ENCODE measurements at places on chromosomes 4 and X. TPM values are rescaled to one million over a fixed set of nuclear protein-coding genes. Genes with fewer than 3 reads are reported as not detected.

UGT8 gene
- total RNA-seq, result 6.5 TPM

DNA sequence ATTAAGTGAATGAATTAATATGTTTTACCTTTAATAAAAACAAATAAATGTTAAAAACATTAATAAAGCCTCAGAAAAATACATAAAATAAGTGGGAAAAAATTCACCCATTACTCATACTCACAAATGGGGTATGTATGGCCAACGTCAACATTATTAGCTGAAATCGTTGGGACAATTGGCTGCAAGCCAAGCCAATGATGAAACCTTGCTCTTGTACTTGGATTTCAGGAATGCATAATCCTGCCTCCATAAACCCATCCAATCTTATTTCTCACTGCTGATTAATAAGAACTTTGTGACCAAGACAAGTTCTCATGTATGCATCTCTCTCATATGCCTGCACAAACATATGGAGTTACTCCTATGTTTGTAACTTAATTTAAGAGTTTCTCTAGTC, 35.3 kb upstream of the ADAMTS3 start:
- H3K36me3 ChIP-seq, result no peaks in the 10 kb centered on the region
- H3K27me3 ChIP-seq, result no peaks in the 10 kb centered on the region
- H3K4me1 ChIP-seq, result no peaks in the 10 kb centered on the region

DNA sequence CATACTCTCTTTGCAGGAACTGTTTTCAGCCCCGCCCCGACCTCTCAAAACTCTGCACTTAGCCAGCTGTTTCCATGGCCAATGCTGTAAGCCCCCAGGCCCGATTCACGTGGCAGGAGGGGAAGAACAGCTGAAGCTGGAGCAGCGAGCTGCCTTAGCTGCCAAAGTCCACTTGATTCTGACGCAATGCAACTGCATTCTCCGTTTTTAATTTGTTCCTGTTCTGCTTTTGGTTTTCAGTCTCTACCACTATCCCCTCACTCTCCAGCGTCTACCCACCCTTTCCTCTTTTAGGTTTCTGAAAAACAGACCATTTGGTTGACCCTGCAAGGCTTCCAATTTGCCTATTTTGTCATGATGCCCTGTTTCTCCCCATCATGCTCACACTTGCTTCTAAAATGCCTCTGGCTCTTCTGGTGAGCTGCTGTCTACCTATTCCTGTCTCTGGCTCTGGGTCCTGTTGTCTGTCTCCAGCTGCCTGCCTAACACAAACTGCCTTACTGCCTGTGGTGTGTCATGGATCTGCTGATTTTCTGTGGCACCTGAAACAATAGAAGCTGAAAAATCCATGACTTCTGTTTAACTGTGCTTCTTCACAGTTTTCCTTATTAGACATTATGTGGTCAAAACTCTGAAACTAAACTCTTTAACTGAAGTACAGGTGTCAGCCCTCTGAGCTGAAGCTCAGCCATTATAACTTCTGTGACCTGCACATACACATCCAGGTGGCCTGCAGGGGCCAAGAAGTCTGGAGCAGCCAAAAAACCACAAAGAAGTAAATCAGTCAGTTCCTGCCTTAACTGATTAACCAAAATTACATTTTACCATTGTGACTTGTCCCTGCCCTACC, 160.5 kb upstream of the AGTR2 start:
- no peak overlapping the region for H3K27ac ChIP-seq
- H3K36me3 ChIP-seq, result no peaks in the 10 kb centered on the region
- no peaks in the 10 kb centered on the region for H3K4me1 ChIP-seq
- no peak overlapping the region for H3K4me3 ChIP-seq
- peak; percentile 56 for DNase-seq
- no peaks in the 10 kb centered on the region for H3K27me3 ChIP-seq

DNA sequence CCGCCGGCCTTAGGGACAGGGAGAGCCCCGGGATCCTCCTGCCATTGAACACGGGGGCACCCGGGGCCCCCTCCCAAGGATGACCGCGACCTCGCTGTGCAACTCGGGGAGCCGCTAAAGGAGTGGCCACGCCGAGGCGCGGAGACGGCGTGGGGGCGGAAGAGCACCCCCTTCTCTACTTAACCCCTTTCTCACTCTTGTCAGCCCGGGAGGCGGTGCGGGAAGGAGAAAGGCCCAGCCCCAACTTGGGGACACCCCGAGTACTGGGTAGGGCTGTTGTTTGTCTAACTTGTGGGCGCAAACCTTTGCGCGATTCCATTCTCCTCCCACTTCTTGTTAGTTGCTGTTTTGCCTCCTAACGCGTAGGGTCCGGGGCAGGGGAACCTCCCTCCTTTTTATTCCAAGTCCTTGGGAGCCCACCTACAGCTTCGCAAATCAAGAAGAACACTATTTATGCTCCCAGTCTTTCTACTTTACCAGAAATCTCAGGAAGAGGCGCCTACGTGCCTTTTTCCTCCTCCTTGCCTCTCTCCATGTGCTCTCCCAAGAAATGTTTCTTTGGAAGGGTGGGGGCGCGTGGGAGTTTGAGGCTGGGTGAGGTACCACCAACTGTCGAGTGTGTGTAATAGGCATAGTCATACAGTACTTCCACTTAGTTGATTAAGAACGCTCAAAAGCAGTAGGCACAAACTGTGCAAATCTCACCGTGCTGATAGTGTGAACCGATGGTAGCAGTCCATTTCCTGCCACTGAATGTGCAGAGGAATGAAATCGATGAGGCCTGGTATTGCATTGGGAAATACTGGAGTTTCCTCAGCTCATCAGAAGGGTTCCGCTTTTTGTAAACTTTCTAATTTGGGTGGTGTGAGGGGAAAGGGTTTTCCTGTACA, 813 bp downstream of the DIAPH2 start:
- H3K4me3 ChIP-seq, result peak overlapping the region; percentile 68
- no peaks in the 10 kb centered on the region for H3K27me3 ChIP-seq
- no peaks in the 10 kb centered on the region for H3K4me1 ChIP-seq
- DNase-seq, result peak; percentile 86

GRCh38 chrX:959595-959994, 252.9 kb downstream of the CRLF2 start:
- H3K27ac ChIP-seq, result no peak overlapping the region
- H3K36me3 ChIP-seq, result no peaks in the 10 kb centered on the region
- no peaks in the 10 kb centered on the region for H3K4me1 ChIP-seq
- no peak overlapping the region for H3K4me3 ChIP-seq
- H3K27me3 ChIP-seq, result no peaks in the 10 kb centered on the region

DNA sequence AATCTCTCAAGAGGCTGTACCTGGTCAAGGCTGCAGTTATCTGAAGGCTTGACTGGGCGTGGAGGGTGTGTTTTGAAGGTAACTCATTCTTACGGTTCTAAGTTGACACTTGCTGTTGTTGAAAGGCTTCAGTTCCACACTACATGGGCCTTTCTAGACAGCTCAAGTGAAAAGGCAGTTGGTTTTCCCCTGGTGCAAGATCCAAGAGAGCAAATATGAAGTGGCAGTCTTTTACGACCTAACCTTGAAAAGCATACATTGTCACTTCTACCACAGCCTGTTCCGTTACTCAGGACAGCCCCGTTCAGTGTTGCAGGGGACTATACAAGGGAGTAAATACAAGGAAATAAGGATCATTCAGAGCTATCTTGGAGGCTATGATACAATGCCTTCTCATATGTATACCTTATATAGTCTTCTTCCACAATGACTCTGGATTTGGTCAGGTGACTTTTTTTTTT, 46.2 kb downstream of the PDS5A start:
- H3K36me3 ChIP-seq, result no peaks in the 10 kb centered on the region
- DNase-seq, result no peak
- H3K27ac ChIP-seq, result peak overlapping the region; percentile 71
- no peak overlapping the region for H3K4me3 ChIP-seq
- peaks cover 70% of the 10 kb centered on the region for H3K4me1 ChIP-seq

DNA sequence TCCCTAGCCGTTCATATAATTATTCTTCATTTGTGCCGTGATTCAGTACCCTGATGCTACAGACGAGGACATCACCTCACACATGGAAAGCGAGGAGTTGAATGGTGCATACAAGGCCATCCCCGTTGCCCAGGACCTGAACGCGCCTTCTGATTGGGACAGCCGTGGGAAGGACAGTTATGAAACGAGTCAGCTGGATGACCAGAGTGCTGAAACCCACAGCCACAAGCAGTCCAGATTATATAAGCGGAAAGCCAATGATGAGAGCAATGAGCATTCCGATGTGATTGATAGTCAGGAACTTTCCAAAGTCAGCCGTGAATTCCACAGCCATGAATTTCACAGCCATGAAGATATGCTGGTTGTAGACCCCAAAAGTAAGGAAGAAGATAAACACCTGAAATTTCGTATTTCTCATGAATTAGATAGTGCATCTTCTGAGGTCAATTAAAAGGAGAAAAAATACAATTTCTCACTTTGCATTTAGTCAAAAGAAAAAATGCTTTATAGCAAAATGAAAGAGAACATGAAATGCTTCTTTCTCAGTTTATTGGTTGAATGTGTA, 7.0 kb downstream of the SPP1 start:
- H3K36me3 ChIP-seq, result no peaks in the 10 kb centered on the region
- H3K27ac ChIP-seq, result no peak overlapping the region
- peaks cover 5% of the 10 kb centered on the region for H3K27me3 ChIP-seq
- H3K4me1 ChIP-seq, result no peaks in the 10 kb centered on the region

DNA sequence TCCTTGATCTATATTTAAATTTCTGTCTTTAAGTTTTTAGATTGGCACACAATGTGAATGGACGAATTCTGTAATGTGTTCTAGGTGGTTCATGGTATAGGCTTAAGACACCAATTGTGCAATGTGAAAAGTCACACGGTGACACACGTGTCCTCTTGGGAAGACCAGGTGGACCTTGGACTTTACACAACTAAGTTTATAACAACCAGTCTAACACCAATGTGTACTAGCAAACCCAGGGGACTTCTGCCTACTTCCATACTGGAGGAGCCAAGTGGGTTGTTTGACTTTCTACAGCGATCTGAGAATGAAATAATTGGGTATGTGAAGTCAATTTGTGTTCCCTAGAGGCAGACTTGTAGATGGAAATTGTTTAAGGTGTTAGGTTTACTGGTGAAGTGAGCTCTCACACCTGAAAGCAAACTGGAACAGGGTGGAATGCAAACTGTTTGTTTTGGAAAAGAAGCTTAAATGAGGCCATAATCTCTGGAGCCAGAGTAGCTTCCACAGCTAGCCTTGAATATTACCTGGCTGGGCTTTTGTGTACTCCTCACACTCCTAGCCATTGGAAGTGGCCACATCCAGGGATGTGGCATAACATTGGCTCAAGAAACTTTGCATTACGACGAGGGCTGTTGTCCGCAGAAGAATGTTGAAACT, 45.9 kb upstream of the WDR1 start:
- no peak for DNase-seq
- no peaks in the 10 kb centered on the region for H3K36me3 ChIP-seq
- H3K27me3 ChIP-seq, result peaks cover 12% of the 10 kb centered on the region
- H3K4me1 ChIP-seq, result no peaks in the 10 kb centered on the region
- no peak overlapping the region for H3K4me3 ChIP-seq
- H3K27ac ChIP-seq, result no peak overlapping the region

DNA sequence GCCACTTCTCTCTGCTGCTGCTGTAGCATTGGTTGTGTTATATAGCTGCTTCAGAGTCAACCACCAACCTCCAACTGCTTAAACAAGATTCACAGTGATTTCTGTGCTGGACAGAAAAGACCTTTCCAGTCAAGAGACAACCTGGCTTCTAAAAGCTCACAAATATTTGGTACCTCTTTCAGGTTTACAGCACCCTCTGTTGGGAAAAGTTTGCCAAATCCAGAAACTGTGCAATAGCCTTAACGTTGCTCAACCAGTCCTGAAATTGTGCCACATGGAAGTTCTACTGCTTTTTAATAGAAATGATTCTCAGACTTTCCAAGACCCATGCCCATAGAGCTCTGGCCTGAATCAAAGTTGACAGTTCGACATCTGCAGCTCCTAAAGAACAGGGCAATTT, 842.1 kb upstream of the HTR2C start:
- no peak for DNase-seq
- H3K4me3 ChIP-seq, result no peak overlapping the region
- H3K4me1 ChIP-seq, result no peaks in the 10 kb centered on the region
- no peaks in the 10 kb centered on the region for H3K27me3 ChIP-seq
- H3K27ac ChIP-seq, result no peak overlapping the region

DNA sequence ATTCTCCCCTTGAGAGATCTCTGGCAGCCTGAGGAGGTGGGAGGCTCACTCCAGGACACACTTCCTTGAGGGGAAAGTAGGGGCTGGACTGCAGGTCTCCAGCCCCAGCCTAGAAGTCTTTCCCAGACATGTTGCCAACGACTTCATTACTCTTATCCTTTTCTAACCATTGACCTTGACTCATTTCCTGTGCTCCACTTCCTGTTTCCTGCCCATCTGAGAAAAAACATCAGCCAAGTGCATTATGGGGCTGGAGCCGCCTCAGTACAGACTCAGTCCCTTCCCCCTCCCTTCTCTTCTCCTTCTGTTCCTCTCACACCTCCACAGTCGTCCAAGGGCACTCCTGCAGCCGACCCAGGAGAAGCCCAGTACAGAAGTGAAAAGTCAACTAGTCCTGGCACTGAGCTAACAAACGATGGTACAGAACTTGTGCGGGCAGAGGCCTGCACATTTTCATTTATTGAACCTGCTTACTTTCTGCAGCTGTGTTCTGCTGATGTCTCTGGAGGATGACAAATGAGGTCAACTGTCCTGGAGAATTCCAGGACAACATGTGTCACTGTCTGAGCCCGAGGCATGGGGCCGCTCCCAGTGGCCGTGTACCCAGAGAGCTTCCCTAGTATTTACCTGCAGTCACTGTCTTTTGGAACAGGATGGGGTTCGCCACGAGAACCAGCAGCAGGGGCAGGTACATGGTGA, 20.1 kb downstream of the GPR143 start:
- no peak overlapping the region for H3K4me3 ChIP-seq
- H3K27me3 ChIP-seq, result no peaks in the 10 kb centered on the region
- H3K36me3 ChIP-seq, result no peaks in the 10 kb centered on the region
- no peak for DNase-seq
- H3K27ac ChIP-seq, result no peak overlapping the region

DLG3 gene
- 39.0 TPM for total RNA-seq

MAGEB6 gene
- not detected for total RNA-seq

- H3K27me3 ChIP-seq, result no peaks in the 10 kb centered on the region
- no peak overlapping the region for H3K4me3 ChIP-seq
- no peak for DNase-seq
- H3K4me1 ChIP-seq, result peaks cover 50% of the 10 kb centered on the region
- H3K36me3 ChIP-seq, result no peaks in the 10 kb centered on the region
These were observed 1.1 kb upstream of the CD38 start for GRCh38 chr4:15776871-15777648.

GRCh38 chr4:182427554-182427953, 184.4 kb downstream of the TENM3 start:
- no peak overlapping the region for H3K4me3 ChIP-seq
- H3K27me3 ChIP-seq, result no peaks in the 10 kb centered on the region
- no peak overlapping the region for H3K27ac ChIP-seq

DNA sequence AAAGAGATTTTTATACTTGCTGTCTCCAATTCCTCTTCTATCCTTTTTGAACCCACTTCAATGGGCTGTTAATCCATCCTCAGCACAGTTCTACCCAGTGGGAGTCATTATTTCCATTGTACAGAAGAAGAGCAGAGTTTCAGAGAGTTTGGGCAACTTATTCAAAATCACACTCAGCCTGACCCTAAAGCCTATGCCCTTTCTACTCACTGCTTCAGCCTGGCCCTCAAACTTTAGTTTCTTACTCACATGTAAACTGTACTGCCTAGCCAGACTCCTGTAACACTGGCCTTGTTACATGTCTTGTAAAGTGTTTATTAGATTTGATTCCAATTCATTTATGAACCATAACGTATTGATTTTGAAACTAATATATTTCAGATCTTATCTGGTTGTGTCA, 25.1 kb upstream of the USO1 start:
- no peaks in the 10 kb centered on the region for H3K36me3 ChIP-seq
- no peaks in the 10 kb centered on the region for H3K4me1 ChIP-seq
- no peak overlapping the region for H3K4me3 ChIP-seq
- H3K27me3 ChIP-seq, result no peaks in the 10 kb centered on the region
- peak overlapping the region; percentile 90 for H3K27ac ChIP-seq
- DNase-seq, result no peak
